ENCODE measurements at places on chromosomes 13 and 19. TPM values are rescaled to one million over a fixed set of nuclear protein-coding genes. Genes with fewer than 3 reads are reported as not detected.

ZIC5 gene
- 1.2 TPM for total RNA-seq

MCF2L gene
- 4.6 TPM for total RNA-seq

GRCh38 chr13:37453246-37453645 lies 145.3 kb downstream of the POSTN start:
- no peaks in the 10 kb centered on the region for H3K27me3 ChIP-seq
- DNase-seq, result no peak
- no peak overlapping the region for H3K4me3 ChIP-seq
- no peaks in the 10 kb centered on the region for H3K4me1 ChIP-seq

GRCh38 chr13:67367399-67367798 lies 137.3 kb upstream of the PCDH9 start:
- no peaks in the 10 kb centered on the region for H3K27me3 ChIP-seq
- no peak overlapping the region for H3K4me3 ChIP-seq
- H3K36me3 ChIP-seq, result no peaks in the 10 kb centered on the region

- no peaks in the 10 kb centered on the region for H3K27me3 ChIP-seq
- DNase-seq, result no peak
- H3K36me3 ChIP-seq, result peaks cover 34% of the 10 kb centered on the region
- no peak overlapping the region for H3K27ac ChIP-seq
These were observed 116.9 kb downstream of the DPF1 start for GRCh38 chr19:38107129-38107528.

DNA sequence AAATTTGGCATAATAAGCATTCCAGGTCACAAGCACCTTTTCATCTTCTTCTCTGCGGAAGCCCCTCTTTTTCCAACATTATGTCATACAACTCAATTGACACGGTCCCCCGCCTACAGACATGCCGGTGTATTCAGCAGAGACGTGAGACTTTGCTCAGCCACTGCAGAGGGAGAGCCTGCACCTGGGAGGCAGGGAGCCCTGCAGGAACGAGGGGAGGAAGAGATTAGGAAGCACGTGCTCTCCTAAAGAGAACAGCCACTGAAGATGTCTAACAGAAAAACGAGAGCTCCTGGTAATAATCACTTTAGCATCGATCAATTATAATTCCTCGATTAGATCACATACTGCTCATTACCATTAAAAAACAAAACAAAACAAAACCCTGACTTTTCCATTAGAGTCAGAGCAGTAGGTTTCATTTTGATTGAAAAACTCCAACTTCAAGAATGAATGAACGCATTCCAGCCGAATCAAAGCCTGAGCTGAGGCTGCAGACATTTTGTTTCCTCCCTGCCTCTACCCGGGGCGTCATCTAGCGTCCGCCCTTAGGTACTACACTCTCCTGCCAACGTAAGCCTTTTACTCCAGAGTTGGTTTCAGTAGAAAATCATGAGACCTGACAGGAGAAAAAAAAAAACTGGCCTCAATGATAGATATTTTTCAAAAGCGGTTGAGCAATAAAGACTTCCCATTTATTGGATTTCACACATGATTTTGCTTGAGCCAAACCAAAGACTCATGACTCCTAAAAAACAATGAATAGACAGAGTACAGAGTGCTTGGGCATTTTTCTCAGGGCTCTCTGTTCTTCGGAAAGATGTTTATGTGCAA lies 194.5 kb downstream of the KATNAL1 start:
- peak; percentile 78 for DNase-seq
- H3K4me1 ChIP-seq, result no peaks in the 10 kb centered on the region
- H3K27me3 ChIP-seq, result no peaks in the 10 kb centered on the region
- peak overlapping the region; percentile 48 for H3K4me3 ChIP-seq

ZNF541 gene
- total RNA-seq, result not detected

Data from SJCRH30 (cell line).